Stimulated activated CD8-positive, alpha-beta memory T cell treated with anti-CD3 and anti-CD28 coated beads, Interleukin-7, amount 100 ng/mL, for 24 hours (primary cell): ENCODE measurements at places on chromosomes 1 and 21.

DNA sequence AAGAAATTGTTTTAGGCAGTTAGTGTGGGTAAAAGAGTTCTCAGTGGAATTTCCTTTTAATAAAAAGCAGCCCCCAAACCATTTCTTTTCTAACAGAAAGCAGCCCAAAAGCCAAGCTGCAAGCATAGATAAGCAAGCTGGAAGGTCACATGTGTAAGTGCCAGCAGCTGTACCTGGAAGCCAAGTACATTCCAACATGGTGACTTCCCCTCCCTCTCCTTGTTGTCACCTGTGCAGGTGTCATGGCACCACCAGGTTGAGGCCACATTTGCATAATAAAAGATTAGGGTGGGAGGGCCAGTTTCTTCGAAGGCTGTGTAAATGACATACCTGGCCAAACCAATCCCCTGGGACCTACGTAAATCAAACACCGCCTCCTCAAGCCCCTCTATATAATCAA, 240.3 kb upstream of the RAB4A start:
- DNase-seq, result no peak

- DNase-seq, result no peak
Measured at GRCh38 chr1:45348966-45349677, 8.9 kb upstream of the MUTYH start.

DNA sequence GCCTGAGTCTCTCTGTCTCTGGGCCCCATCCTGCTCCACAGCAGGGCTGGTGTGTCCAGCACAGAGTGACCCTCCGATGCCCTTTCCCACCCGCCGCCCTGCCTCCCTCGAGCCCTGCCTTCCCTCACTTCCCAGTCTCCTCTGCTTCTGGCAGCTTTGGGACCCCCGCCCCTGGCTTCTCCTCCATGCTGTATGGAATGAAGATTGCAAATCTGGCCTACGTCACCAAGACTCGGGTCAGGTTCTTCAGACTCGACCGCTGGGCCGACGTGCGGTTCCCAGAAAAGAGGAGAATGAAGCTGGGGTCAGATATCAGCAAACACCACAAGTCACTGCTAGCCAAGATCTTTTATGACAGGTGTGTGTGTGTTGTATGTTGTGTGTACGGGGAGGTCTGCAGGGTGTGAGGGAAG, 14.3 kb downstream of the MOV10 start:
- DNase-seq, result no peak

- no peak for DNase-seq
Measured at GRCh38 chr1:227545361-227545760, 18.0 kb upstream of the ZNF678 start.

- no peak for DNase-seq
Measured at GRCh38 chr1:204041803-204042505, 31.0 kb upstream of the SOX13 start.

DNA sequence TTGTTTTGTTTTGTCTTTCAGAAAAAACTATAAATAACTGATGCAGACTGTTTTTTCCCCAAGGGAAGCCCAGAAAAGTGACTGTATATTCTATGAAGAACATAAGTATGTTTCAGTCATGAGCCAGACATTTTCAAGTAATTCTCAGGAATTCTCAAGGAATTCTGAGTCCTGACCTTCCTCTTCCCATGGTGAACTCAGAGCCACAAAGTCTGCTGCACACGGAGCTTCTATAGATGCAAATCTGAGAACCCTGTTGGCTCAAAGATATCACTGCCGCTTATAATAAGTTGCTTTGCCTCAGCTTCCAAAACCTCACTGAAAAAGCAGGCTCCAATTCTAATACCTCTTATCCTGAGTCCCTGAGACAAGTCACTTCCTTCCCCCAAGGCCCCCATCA, 418.5 kb upstream of the RUNX1 start:
- no peak for DNase-seq

- no peak for DNase-seq
Measured at GRCh38 chr1:84170171-84170570, 26.1 kb downstream of the PRKACB start.

DNA sequence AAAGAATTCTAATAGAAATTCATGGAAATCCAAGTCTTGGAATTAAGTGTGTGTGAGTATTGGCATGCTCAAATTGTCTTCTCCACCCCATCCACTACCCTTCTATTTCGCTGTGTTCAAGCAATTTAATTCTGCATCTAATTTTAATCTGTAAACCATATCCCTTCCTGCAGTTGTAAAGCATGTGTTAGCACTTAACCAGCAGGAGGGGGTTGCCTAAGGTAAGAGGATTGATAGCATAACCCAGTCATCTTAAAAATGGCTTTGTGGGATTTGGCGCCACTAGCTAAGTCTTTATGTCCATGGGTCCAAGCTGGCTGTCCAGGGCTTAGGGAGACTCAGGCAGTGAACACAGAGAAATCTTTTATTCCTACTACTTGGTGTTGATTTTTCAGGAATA, 210.3 kb downstream of the PTPRC start:
- no peak for DNase-seq

DNA sequence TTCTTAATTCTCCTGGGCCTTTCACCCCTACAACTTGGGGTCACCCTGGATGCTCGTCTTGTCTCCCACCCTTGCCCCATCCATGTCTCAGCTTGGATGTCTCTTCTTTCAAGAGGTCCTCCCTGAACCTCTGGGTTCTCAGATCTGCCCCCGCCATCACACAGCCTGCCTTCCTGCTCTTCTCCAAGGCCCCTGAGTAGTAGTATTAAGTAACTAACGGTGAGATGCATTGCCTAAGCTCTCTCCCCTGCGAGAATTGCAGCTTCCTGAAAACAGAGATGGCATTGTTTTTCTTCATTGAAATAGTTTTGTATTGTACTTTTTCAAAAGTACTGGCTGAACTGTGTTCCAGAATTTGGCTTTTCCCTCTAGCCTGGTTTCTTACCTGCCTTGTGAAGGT, 16.0 kb downstream of the MIIP start:
- no peak for DNase-seq

- DNase-seq, result no peak
Measured at GRCh38 chr1:37564892-37565291, 8.2 kb downstream of the DNALI1 start.

GRCh38 chr1:91584878-91585277, 84.2 kb downstream of the CDC7 start:
- no peak for DNase-seq

DNA sequence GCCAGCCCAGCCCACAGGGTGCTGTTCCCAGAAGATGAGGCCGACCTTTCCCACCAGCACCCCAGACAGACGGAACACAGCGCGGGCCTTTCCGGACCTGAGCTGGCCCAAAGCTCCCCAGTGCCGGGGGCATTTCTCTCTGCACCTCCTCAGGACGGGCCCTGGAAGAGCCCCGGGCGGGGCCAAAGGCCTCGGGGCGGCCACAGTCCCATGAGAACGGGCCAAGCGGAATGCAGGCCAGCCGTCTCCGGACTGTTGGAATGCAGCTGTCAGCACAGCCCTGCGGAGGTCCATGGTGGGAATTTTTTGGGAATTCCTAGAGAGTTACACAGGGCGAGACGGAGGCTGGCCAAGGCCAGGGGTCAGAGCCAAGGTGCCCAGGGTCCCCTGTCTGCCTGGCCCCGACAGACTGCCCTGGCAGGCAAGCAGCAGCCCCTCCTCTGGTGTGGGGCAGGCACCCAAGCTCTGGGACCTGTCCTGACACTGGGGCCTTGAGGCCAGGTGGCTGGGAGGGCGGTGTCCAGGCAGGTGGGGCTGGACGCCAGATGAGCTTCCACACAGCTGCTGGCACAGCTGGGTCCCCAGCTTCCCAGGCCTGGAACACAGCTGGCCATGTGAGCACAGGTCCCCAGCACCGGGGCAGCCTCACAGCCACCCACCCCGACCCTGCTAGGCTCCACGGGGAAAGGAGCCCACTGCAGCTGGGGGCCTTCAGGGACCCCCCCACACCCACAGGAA, 63.0 kb downstream of the MEGF6 start:
- no peak for DNase-seq

DNA sequence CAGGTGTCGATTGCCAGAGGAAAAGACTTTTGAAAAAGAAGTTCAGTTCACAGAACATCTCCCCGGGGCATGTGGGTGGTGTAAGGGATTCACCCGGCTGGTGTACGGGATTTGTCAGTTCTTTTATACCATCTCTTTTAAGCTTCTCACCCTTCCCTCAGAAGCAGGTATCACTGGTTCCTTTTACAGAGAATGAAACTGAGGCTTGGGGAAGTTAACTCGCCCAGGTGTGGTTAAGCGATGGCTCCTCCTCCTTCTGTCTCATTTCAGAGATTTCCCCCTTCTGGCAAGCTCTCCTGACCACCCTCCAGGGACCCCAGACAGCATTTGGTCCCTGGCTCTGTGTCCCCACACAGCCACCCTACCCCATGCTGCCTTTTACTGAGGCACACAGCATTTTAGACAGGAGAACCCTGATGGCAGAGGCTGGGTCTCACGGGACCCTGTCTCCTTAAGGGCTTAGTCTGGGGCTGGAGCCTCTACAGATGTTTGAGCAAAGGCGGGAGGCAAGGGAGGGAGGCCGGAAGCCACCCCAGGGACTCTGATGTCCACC, 2.8 kb upstream of the ECE1 start:
- DNase-seq, result no peak

- DNase-seq, result no peak
Measured at GRCh38 chr1:245771511-245772281, 616.9 kb downstream of the KIF26B start.

- no peak for DNase-seq
Measured at GRCh38 chr1:9842781-9843575, 19.2 kb upstream of the CLSTN1 start.

GRCh38 chr1:165068741-165069140, 287.8 kb downstream of the LMX1A start:
- no peak for DNase-seq

DNA sequence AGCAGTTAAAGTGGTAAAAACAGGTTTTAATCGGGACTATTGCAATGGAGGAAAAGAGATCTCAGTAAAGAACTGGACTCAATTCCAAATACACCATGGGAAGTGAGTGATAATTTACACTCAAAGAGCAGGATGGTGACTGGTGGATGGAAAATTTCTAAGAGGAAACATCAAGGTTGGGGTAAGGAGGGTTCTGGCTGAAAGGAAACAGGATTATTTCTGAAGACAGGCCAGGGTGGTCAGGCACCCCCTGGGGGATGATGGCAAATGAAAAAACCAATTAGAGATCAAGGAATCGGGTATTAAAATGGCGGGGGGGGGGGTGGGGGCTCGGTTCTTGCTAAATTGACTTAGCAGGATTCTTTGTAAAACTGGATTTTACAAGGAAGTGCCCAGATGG, 12.3 kb upstream of the HSD11B1 start:
- DNase-seq, result no peak

- no peak for DNase-seq
Measured at GRCh38 chr1:183582021-183582713, 8.1 kb downstream of the NCF2 start.

DNA sequence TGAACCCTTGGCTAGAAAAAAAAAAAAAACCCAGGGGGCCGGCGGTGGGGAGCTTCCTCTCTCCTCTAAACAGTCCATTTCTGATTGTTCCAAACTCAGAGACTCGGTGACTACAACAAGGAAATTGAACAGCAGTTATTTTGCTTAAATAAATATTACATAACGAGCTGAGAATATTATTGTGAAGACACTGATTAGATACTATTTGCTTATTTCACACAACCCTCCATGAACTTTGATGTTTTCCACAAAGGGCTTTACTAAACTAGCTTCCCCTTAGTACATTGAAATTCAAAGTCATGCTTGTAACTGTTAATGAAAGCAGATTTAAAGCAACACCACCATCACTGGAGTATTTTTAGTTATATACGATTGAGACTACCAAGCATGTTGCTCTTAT, at the start of gene CFHR5:
Gene CFHR5 (plus strand): TSS at position 279 of the 400 bp plus-strand sequence. CDS start 109 bp downstream, at position 388.
- no peak for DNase-seq

DNA sequence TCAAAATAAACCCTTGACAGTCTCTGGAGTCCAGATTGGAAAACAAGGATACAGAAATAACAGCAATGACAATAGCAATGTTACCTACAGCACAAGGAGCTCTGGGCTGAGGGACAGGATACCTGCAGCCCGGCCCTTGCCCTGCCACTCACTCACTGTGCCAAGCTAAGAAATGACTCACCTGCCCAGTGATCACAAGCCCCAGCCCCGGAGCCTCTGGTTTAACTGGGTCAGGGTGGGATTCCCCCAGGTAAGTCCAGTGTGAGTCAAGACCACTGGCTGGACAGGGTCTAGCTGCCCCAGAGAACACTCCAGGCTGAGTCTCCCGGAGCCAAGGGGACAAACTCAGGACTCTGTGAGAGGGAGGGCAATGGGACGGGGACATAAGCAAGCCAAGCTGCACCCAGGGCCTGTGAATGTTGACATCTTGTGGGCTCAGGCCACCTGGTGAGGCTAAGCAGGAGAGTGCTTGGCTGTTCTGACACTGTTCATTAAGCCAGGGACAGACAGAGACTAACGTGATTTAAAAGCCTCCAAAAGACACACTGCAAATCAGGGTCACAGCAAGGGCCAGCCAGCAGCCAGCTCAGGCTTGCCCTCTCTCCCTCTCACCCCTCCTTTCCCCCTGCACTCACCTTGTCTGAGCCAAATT, 64.1 kb downstream of the MIS18A start:
- DNase-seq, result no peak

GRCh38 chr1:185453496-185454192, 136.6 kb upstream of the IVNS1ABP start:
- no peak for DNase-seq

GRCh38 chr1:206447792-206448191, 22.5 kb upstream of the IKBKE start:
- DNase-seq, result no peak

GRCh38 chr1:2863648-2863963, 62.1 kb upstream of the TTC34 start:
- no peak for DNase-seq

DNA sequence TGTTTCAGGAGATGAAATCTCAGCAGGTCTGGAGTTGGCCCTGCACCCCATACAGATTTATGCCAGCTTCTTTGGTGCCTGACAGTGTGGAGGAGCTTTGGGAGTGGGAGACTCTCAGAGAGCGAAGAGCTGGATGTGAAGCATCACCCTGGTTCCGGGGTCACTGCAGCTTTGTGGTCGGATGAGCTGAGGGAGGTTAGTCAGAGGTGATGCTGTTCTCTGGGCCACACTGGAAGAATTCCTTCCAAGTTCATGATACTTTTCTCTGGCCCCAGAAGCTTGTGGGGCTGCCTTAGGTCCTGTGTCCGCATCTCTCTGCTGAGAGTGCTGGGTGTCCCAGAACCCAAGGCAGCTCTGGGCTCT, 467.8 kb downstream of the CAMTA1 start:
- no peak for DNase-seq

GRCh38 chr1:19866758-19867157, 15.4 kb upstream of the OTUD3 start:
- DNase-seq, result no peak
